ENCODE measurements at places on chromosomes 2 and 18.

DNA sequence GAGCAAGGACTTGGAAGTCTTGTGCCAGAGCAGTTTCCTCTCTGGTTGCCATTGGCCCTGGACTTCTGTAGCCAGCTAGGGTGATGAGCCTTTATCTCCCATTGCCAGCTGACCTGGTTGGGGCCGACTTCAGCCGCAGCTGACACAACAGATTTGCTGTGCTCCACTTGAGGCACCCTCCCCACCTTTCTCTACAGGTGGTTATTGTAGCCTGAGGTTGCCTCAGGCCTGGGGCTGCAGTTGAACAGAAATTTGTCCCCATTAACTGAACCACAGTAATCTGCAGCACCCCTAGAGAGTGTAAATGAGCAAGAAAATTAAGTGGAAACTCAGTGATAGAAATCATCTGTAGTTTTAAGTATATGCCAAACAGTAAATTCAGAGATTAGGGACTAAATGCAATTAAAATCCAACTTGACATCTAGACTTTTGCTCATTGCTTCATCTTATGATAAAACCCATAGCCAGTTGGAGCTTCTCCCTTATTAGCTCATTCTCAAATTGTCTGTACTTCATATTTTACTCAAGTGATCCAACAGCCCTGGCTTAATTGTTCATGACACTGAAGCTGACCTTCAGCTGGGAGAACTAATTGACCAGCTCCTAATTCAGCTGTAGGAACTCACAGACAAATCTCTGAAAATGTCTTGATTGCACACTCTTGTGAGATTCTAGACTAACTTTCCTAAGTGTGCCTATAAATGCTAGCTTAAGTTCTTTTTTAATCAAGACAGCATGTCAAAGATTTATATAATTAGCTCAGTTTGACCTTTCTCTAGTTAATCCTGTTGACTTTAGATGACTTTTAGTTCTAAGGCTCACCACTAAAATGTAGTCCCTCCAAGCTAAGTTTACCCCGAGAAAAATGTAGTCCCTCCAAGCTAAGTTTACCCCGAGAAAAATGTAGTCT, 48.9 kb downstream of the COPS8 start:
- no peak for DNase-seq

- no peak for DNase-seq
Measured at GRCh38 chr2:164917296-164917903, 37.9 kb downstream of the SLC38A11 start.

- no peak for DNase-seq
Measured at GRCh38 chr2:36408198-36408703, 52.7 kb downstream of the CRIM1 start.

DNA sequence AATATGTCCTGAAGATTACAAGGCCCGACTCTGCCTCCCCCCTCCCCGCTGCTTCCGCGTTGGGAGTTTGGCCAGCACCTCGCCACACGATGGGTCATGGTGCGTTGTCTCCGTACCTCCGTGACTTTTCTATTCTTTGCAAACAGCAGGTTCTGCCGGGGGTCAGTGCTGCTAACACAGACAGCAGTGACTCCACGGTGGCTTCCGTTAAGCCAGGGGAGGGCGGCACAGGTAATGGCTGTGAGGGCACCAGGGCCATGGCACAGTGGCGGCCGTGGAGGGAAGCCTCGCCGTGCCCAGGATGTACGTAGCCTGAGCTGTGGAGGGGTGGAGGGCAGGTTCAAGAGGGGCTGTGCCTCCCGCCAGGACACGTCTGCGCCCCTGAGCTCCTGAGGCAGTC, 115.5 kb downstream of the NFATC1 start:
- DNase-seq: no peak

GRCh38 chr2:47891369-47892337, 14.6 kb downstream of the FBXO11 start:
- no peak for DNase-seq

DNA sequence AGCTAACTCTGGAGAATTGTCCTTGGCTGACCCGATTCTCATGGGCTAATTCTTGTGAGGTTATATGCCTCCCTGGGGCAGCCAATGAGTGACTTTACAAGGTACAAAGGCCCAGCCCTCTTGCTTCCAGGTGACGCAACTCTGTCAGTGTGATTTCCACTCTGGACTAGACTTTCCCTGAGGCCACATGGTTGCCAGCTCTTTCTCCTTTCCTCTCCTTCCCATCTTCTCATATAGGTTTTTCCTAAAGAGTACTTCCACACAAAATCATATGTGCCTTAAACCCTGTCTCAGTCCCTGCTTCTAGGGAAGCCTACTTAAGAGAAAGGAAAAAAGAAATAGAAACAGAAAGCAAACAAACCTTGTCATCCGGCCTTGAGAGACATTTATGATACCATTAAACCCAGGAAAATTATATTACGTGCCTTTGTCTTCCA, 226.2 kb upstream of the ZSWIM2 start:
- DNase-seq: no peak

- no peak for DNase-seq
Measured at GRCh38 chr18:13542520-13542847, 183.9 kb downstream of the FAM210A start.

- DNase-seq: no peak
Measured at GRCh38 chr2:137237055-137237454, 471.7 kb downstream of the THSD7B start.

GRCh38 chr2:197416268-197416667, 18.6 kb downstream of the SF3B1 start:
- no peak for DNase-seq

DNA sequence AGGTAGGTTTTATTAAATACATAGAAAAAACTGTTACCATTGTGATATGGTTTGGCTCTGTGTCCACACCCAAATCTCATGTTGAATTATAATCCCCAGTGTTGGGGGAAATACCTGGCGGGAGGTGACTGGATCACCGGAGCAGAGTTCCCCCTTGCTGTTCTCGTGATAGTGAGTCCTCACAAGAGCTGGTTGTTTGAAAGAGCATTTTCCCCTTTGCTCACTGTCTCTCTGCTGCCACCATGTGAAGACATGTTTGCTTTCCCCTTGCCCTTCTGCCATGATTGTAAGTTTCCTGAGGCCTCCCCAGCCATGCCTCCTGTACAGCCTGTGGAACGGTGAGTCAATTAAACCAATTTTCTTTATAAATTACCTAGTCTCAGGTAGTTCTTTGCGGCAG, 352.7 kb upstream of the SLC39A10 start:
- no peak for DNase-seq

- no peak for DNase-seq
Measured at GRCh38 chr2:56132138-56132537, 51.7 kb upstream of the CCDC85A start.

DNA sequence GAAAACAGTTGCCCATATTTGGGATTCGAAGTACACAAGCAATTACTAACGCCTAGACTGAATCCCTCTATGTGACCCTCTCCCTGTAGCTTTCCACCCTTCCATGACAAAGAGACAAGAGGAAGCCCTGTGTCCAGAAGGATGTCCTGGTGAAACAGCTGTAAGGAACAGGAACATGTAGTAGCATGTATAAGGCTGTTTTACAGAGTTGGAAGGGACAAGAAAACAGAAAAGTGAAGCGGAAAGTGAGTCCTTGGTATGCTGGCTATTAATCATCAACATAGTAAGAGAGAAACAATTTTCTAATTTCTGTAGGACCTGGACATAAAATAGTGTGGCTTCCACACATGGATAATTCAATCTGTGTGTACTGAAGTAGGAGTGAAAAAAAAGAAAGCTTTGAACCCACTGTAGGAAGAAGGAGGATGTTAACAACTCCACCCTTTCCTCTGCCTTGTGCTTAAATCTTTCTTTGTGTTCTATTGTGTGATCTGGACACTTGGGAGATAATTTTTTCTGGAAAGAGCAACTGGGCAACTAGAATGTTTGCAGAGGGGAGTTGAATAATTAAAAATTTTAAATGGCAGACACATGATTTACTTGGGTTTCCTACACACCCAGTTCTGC, 162.3 kb upstream of the ZSWIM2 start:
- no peak for DNase-seq

- DNase-seq: no peak
Measured at GRCh38 chr2:167595839-167596471, 651.4 kb downstream of the STK39 start.

DNA sequence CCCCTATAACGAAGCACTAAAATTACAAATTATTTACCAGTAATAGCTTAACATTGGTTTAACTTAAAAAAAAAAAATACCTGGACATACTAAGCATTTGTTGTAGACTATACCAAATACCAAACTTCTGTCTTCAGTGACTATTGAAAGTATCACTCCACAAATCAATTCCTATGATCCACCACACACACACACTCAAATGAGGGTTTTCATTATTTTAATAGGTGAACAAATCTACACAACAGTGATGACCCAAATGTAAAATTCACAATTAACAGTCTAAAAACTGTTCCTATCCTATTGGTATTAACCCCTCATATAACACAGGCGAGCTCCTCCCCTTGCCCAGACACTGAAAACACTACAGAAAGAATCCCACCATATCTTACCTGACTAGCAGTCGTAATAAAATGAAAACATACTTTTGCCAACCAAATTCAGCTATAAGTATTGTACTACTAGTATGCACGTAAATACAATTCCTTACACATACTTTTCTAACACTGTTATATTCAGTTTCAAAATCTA, 2.5 kb downstream of the SP3 start:
- no peak for DNase-seq

GRCh38 chr2:28209261-28209691, 183.4 kb upstream of the FOSL2 start:
- no peak for DNase-seq

DNA sequence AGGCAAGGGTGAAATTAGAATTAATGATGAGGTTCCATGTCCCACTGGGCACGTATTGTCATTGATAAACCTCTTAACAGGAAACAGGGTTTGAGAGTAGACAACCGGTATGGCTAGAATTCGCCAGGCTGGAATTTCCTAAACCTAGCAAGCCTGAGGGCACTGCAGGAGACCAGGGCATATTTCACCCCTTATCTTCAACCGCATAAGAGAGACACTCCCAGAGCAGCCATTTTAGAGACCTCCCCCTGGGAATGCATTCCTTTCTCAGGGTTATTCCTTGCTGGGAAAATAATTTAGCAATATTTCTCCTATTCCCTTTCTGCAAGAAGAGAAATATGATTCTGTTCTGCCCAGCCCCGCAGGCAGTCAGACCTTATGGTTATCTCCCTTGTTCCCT, 334.6 kb upstream of the LYPD1 start:
- DNase-seq: no peak

GRCh38 chr2:236809716-236810115, 240.1 kb downstream of the ACKR3 start:
- DNase-seq: no peak

- no peak for DNase-seq
Measured at GRCh38 chr2:63667132-63667700, 78.5 kb downstream of the MDH1 start.

GRCh38 chr2:137367361-137367760, 596.9 kb upstream of the HNMT start:
- DNase-seq: no peak

DNA sequence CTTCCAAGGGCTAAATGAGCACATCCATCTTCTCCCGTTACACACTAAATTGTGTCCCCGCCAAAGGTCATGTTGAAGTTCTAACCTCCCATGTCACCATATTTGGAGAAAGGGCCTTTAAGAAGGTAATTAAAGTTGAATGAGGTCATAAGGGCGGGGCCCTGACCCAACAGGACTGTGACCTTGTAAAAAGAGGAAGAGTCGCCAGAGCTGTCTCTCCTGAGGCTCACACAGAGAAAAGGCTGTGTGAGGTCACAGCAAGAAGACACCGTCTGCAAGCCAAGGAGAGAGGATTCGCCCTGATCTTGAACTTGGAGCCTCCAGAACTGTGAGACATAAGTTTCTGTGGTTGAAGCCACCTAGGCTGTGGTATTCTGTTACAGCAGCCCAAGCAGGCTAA, 24.1 kb downstream of the TRABD2A start:
- no peak for DNase-seq

DNA sequence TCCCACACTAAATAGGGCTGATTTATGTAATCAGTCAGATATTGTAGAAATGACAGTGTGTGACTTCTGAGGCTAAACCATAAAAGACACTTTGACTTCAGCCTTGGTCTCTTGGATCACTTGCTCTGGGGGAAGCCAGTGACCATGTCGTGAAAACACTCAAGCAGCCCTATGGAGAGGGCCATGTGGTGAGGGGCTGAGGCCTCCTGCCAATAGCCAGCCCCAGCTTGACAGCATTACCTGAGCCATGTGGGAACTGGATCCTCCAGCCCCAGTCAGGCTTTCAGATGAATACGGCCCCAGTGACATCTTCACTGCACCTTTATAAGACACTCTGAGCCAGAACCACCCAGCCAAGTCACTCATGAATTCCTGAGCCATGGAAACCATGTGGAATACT, 20.8 kb downstream of the TNS1 start:
- no peak for DNase-seq

GRCh38 chr18:48042431-48042830, 112.0 kb upstream of the SMAD2 start:
- no peak for DNase-seq

DNA sequence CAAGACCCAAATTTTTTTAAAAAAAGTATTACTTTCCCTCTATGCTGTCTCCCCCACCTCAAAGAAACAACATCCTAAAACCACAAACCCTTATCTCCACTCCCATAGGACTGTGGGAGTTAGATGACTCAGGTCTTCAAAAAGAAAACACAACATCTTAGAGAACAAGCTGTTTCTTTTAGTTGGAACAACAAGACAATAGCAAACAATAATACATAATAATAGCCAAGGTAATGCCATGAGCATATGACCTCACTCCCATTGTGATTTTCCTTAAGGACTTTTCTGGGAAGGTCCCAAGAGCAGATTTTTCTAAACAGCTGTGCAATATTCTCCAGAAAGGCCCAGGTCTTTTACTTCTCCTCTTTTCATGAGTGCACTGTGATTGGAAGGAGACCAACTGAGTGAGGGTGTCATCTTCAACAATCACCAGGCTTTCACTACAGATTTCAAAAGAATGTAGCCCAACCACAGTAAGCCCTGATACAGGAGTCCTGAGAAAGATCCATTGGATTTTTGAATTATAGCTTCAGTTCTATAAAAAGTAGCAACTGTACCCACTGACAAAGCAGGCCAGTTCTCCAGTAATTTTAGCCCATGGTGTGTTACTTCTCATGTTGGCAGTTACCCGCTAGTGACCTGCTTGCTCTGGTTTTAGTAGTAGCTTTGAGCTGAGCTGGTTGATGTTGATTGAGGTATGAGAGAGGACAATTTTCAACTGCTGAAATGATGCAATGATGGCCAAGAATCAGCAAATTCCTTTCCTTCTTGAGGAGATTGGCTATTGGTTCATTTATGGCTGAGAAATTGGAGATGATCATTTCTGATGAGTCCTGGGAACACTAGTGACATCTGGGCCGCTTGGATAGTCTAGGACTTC, 144.5 kb upstream of the TCF4 start:
- DNase-seq: no peak

GRCh38 chr2:84493514-84493913, 22.8 kb upstream of the DNAH6 start:
- DNase-seq: no peak

DNA sequence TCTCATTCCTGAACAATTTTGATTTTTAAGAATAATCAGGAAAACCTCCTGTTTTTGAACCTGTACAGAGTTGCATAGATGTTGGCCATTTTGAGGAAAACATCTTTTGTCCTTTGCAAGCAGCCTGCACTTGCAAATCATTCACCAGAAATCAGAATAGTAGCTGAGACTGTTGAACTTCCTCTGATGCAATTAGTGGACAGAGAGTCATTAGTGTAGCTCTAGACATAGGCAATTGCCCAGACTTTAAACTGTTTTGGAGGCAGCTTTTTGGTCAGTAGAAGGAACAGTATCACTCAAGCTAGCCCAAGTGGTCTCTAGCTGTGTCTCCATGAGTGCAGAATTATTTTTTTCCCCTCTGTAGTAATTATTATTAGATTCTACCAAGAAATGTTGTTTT, 326.1 kb downstream of the PIK3C3 start:
- DNase-seq: no peak

- peak; percentile 25 for DNase-seq
Measured at GRCh38 chr18:658001-658946, 821 bp downstream of the TYMS start.

All from CD8-positive, alpha-beta memory T cell (primary cell).